Activated naive CD8-positive, alpha-beta T cell treated with anti-CD3 and anti-CD28 coated beads, Interleukin-2, amount 50 U/mL, for 24 hours (primary cell): ENCODE measurements at places on chromosomes 11 and 22.

- DNase-seq = no peak
These were observed 42.8 kb downstream of the PACS1 start for GRCh38 chr11:66112601-66113499.

DNA sequence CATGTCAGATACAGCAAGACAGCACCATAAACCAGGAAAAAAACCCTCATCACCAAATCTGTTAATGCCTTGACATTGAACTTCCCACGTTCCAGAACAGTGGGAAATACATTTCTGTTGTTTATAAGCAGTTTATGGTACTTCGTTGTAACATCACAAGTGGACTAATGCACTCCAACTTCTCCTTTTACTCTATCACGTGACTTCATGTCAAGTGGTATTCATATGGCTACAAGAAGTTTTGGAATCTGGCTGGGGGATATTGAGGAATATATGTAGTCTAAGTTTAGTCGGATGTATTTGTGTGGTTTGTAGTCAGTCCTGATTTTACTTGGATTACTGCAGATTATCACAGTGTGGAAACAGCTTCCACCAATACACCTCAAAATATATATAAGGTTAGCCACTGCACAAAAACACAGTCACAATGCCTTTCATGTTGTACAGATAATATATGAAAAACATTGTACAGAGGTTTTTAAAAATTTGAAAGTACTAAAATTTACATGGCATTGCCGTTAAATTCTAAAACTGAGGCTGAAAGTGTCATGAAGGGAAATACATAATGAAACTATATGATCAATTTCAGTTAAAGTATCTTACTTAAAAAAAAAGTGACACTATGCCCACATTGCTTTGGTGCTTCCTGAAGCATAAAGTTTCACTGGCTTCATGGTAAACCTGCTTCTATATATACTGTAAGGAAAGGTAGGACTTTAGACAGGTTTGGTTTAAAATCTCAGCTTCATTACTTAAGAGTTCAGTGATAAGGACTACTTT is 134.1 kb downstream of the CASP12 start:
- DNase-seq = no peak

DNA sequence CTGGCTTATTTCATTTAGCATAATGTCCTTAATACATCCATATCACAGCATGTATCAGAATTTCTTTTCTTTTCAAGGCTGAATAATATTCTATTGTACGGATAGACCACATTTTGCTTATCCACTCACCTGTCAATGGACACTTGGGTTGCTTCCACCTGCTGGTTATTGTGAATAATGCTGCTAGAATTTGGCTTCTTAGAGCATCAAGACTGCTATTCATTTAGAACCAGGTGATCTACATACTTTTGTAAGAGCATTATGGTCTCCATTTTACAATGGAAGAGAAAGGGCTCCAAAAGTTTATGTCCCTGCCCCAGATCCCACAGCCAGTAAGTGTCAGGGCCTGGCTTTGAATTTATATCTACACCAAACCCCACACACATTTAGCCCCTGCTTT is 100.7 kb upstream of the CD82 start:
- no peak for DNase-seq

DNA sequence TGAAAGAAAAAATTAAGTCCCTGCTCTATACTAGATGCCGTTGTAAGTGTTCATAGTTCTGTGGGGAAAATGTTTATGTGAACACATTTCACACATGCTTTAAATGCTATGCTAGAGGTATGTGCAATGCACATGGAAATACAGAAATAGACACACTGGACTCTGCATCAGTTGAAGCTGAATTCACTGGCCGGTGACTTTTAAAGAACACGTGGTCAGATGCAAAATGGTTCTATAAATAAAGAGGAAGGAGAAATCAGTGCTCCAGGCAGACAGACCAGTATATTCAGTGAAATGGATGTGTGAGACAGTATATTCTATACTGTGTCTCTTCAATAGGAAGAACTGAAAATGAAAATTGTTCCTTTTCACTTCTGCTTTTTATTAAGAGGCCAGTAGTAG is 29.9 kb downstream of the TRPC6 start:
- no peak for DNase-seq

- no peak for DNase-seq
These were observed 13.3 kb downstream of the LRRC4C start for GRCh38 chr11:41446107-41446506.

DNA sequence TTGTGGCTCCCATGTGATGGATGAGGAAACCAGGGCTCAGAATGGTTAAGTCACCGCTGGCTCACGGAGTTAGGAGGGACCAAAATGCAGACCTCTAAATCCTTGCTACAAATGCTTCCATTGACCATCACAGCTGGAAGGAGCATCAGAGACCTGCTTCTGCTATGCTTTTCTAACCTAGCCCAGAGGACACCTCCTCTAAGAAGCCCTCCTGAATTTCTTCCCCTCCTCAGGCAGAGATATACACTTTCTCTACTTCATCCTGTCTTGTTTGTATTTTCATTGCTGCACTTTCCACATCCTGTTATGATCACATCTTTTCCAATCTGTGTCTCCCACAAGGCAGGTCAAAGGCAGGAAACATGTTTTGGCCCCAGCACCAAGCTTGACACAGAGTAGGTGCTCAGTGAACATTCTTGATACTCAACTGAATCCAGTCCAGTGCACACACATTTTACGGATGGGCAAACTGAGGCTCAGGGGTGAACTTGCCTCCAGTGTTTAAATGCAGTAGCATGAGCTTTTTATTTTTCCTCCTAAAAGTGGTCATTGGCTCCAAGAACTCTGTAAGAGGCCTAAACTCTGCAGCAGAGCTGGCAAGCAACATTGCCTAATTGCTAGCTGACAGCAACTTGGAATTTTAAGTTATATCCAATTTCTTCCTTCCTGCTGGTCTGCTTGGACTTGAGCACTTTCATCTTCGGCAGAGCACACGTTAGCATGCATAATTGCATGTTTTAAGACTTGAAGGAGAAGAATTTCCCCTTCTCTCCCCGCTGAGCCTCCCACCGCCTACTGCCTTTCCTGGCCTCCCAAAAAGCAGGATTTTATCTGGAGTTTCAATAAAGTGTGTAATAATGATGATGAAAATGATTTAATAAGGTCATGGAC is 12.7 kb downstream of the SCUBE1 start:
- no peak for DNase-seq
